ENCODE measurements at places on chromosomes 7 and 10.

DNA sequence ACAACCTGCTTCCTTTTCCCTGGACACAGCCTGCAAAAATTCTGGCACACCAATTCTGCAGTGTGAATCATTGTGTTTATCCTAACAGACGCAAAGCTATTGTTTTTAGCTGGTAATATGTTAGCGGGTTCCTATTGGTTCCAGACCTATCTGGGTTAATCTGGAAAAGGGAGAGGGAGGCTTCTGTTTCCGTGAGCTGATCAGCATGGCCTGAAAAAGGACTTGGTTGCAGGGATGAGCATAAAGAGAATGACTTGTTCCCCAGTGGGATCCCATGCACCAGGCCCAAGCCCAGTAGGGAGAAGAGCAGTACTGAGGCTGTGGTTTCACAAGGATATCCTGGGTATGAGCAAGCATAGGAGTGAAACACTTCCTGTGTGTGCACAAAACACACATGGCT is 78.4 kb downstream of the PDE1C start:
- no peak for DNase-seq

- no peak for DNase-seq
Measured at GRCh38 chr7:124996778-124997177, 67.2 kb upstream of the POT1 start.

GRCh38 chr10:102229810-102230263 is 3.7 kb downstream of the ELOVL3 start:
- peak; percentile 63 for DNase-seq

DNA sequence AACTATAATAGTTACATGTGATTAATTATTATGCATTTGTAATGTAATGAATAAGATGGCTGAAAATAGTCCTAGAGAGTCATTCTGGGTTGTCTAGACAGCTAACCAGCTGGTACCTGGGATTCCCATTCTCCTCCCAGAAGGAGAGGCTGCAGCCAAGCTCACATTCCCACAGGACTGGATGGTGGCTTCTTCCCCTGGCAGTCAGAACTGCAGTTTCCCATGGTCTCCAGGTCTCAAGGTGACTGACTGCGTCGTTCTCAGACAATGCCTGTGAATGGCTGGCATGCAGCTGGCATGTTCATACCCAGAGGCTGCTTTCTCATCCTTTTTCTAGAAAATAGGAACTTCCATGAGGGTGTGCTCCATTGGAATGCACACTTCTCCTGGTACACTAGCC is 21.3 kb downstream of the TAS2R16 start:
- no peak for DNase-seq

- DNase-seq, result peak; percentile 74
Measured at GRCh38 chr10:69318106-69318866, 40.0 kb downstream of the HK1 start.

DNA sequence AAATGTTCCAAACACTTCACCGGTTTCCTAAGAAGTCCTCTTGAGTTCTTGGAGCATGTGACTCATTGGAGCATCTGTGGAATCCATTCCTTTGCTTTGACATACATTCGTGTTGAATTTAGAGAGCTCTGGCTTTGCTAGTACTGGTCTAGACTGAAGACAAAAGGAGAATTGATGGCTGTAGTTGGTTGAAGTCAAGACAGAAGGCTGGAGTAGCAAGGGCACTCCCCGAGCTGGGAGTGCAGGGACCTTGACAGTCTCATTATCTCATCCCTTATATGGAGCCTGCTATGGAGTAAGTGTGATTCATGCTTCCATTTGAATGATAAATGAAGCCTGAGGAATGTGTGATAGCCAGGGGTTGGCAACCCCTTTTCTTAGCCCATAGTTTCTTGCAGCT is 1249.1 kb downstream of the TYW1 start:
- DNase-seq, result no peak

GRCh38 chr10:120382360-120382759 is 74.7 kb upstream of the PLPP4 start:
- no peak for DNase-seq

DNA sequence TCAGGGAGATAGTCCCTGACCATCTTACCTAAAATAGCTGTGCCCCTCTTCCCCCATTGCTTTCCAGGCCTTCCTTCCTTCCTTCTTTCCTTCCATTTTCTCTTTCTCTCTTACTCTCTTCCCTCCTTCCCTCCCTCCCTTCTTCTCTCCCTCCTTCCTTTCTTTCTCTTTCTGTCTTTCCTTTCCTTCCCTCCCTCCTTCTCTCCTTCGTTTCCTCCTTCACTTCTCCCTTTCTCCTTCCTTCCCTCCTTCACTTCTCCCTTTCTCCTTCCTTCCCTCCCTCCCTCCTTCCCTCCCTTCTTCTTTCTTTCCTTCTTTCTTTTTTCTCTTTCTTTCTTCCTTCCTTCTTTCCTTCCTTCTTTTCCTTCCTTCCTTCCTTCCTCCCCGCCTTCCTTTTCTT is 24.6 kb upstream of the MKX start:
- DNase-seq, result no peak

GRCh38 chr7:22292531-22292930 is 64.4 kb downstream of the RAPGEF5 start:
- no peak for DNase-seq

DNA sequence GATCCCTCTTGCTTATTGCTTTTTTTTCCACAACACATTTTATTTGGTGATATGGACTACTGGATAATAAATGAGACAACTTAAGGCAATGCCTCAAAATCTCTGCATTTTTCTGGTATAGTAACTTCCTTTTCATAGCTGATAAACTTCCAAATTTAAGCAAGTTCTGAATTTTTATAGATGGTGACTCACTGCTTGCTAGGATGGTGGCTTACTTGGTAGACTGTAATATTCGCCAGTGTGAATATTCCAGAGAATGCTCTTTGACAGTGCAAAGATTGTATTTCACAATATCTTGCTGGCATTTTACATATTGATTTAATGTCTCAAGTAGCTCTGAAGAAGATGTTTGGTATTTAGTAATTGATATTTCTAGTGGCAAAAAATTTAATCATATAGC is 472.4 kb downstream of the TFEC start:
- no peak for DNase-seq

- DNase-seq, result no peak
Measured at GRCh38 chr10:5977471-5978229, at the start of gene IL15RA. Gene IL15RA, minus strand, starts transcription at chr10:5977543. Its CDS starts 51 bp downstream, at chr10:5977492.

DNA sequence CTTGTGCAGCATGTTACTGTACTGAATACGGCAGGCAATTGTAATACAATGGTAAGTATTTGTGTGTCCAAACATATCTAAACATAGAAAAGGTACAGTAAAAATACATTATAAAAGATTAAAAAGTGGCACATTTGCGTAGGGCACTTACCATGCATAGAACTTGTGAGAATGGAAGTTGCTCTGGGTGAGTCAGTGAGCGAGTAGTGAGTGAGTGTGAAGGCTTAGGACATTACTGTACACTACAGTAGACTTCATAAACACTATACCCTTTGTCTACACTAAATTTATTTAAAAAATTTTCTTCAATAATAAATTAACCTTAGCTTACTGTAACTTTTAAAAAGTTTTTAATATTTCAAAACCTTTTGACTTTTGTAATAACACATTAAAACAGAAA is 37.5 kb downstream of the BPGM start:
- DNase-seq, result no peak

DNA sequence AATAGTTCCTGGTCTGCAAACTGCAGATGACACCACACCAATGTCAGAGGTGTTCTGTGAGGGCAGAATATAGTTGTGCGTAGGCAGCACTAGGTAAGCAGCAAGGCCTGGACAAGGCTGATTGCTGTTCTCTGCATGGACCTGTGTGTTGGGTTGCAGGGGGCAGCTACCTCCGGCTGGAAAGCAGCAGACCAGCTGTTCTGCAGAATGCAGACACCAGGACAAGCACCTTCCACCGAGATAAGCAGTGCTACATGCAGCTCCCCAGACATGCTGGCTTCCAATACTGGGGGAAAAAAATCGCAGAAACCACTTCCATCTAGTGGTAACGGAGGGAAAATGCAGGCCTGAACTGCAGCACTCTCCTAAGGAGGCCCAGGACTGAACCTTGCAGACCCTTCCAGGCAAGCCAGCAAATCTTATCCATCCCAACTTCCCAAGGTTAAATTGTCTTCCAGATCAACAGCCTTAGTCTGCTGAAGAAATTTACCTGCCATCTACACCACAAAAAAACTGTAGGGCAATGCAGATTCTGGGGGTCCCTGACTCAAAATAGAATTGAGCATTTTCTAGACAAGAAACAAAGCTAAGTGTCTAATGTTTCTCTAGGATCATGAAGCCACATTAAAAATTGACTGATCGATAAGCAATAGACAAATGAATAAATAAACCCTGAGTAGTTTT is 50.5 kb upstream of the COBL start:
- peak; percentile 84 for DNase-seq

DNA sequence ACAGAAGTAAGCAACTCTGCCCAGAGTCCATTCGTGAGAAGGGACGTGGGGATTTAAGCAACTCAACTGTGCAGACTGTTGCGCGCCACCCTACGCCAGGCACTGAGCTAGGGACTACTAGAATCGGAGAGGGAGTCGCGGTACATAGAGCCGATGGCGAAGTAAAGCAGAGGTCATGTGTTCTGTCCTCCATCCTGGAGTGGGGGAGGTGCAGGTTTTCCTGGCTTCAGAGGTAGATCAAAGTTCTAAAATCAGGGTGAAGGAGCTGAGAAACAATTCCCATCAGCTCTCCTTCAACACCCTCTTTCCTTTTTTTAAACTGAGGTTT is 23.2 kb downstream of the SLC35G1 start:
- DNase-seq, result no peak

GRCh38 chr10:100175875-100176274 is 10.0 kb downstream of the ERLIN1 start:
- no peak for DNase-seq

GRCh38 chr7:118836933-118837332 is 612.4 kb downstream of the ANKRD7 start:
- DNase-seq, result no peak
